Stimulated activated CD4-positive, alpha-beta T cell treated with anti-CD3 and anti-CD28 coated beads, TNF-alpha, amount 100 ng/mL, for 24 hours (primary cell): ENCODE measurements at places on chromosomes 11 and 22.

DNA sequence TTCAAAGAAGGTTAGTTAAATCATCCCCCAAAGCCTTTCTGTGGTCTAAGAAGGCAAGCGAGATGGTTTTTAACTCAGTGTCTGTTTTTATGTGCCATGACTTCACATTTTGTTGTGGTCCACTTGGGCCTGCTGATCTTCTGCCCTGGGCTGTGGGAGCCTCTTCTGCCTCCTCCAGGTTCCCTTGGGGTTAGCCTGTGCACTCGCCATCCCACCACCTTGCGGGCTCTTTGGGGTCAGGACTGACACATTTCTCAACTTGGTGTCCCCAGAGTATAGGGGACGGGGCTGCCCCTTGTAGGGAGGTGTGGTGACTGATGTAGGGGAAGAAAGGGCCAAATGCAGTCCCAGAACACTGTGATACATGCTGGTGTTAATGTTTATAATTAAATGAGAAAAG lies 207.0 kb downstream of the TBC1D22A start:
- DNase-seq: no peak

DNA sequence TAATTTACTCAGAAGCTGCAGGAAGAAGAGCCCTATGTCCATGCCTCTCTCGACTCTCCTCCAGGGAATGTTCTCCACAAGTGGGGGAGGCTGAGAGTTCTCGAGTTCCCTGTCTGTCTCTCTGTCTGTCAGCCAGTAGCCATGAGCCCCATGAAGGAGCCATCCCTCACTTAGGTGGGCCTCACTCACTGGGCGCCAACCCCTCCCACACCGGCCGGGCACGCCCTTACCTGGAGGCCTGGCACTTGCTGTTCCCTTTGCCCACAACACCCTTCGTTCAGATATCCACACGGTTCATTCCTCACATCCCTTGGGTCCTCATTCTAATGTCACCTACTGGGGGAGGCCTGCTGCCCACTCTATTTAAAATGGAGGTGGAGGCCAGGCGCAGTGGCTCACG lies 14.2 kb upstream of the IL10RA start:
- DNase-seq: no peak

GRCh38 chr11:100769617-100770016 lies 82.5 kb downstream of the ARHGAP42 start:
- no peak for DNase-seq

GRCh38 chr11:17781221-17781620 lies 46.6 kb downstream of the KCNC1 start:
- DNase-seq: no peak

DNA sequence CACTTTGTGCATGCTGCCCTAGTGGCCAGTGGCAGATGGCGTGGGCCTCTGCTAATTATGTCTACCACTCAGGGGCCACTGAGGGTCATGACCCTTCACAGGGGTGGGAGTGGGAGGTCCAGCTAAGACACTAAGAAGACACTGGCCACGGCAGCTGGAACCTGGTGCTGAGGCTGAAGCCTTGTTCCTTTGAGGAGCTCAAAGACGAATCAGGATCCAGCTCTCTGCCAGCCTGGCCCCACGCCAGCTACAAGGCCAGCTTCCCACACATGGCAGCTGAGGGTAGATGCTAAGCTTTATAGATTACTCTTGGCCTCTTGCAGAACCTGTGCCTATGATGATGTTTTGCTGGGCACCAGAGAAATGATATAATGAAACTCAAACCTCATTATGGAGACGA lies 226.3 kb downstream of the DSCAML1 start:
- DNase-seq: no peak

GRCh38 chr11:69132301-69132670 lies 23.4 kb upstream of the SMIM38 start:
- no peak for DNase-seq

- no peak for DNase-seq
Observed at GRCh38 chr11:10371926-10372641, 67.2 kb downstream of the ADM start.

DNA sequence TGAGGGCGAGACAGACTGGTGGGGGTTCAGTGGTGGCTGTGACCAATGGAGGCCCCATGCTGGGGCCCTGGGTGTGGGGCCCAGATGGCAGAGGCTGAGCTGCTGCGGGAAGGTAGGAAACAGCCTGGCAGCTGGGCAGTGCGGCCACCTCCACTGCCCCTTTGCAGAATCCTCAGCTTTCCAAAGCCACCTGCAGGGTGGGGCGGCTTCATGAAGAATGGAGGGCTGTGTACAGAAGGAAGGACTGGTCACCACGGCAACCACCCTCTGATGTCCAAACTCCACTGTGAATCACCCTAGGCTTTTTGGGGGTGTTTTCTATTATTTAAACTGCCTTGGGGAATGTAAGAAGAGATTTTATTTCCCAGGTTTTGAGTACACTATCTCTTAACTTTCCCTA lies 166.3 kb upstream of the NAV2 start:
- DNase-seq: no peak
